ENCODE measurements at places on chromosomes 1 and 21. TPM values are rescaled to one million over a fixed set of nuclear protein-coding genes. Genes with fewer than 3 reads are reported as not detected.

- DNase-seq: no peak
- 0 out of 2 replicates have a peak, but pooled peaks cover 3% of the 10 kb centered on the region for H3K27me3 ChIP-seq
- no peak overlapping the region for H3K4me3 ChIP-seq
- H3K4me1 ChIP-seq: no peaks in the 10 kb centered on the region
Observed at GRCh38 chr1:11357276-11357675, 84.3 kb downstream of the UBIAD1 start.

UBE2U gene
- total RNA-seq: not detected

POGZ gene
- 80.6 TPM for total RNA-seq

DNA sequence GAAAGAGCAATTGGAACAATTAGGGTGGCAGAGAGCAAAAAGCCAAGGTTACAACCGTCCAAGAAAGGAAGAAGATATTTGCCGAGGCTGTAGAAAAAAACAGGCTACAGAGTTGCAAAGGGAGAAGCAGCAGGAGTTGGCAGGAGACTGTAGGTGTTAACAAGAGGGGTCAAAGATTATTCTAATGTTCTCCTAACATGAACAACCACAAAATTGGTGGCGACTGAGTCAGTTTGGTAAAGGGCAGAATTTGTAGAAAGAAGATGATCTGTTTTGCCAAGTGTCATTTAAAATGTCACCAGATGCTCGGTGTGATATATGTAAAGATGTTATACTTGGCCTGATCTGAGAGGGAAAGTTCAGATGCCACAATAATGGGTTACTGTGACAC, 401 bp upstream of the PRUNE1 start:
- peak overlapping the region; percentile 94 for H3K4me3 ChIP-seq
- peaks cover 40% of the 10 kb centered on the region for H3K4me1 ChIP-seq
- no peaks in the 10 kb centered on the region for H3K36me3 ChIP-seq
- H3K27me3 ChIP-seq: no peaks in the 10 kb centered on the region
- no peak for DNase-seq

DNA sequence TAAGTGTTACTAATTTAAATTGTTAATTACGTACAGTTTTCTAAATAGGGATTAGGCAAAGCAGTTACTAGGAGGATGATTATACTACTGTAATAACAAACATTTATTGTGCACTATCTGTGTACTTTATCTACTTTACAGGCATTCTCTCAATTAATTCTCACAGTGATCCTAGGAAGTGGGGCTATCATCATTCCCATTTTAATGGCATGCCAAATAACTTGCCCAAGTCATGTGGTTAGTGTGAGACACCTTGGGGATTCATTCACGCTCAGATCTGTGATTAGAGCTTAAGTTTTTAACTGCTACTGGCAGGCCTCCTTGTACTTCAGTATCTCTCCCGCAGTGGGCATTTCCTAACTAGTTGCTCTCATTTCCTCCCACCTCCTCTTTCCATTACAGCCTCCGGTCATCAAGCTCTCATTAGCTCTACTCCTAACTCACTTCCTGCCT, 11.5 kb downstream of the PHLDA3 start:
- H3K27me3 ChIP-seq: no peaks in the 10 kb centered on the region
- H3K4me1 ChIP-seq: peaks cover 33% of the 10 kb centered on the region
- no peak overlapping the region for H3K4me3 ChIP-seq
- H3K36me3 ChIP-seq: no peaks in the 10 kb centered on the region

DNA sequence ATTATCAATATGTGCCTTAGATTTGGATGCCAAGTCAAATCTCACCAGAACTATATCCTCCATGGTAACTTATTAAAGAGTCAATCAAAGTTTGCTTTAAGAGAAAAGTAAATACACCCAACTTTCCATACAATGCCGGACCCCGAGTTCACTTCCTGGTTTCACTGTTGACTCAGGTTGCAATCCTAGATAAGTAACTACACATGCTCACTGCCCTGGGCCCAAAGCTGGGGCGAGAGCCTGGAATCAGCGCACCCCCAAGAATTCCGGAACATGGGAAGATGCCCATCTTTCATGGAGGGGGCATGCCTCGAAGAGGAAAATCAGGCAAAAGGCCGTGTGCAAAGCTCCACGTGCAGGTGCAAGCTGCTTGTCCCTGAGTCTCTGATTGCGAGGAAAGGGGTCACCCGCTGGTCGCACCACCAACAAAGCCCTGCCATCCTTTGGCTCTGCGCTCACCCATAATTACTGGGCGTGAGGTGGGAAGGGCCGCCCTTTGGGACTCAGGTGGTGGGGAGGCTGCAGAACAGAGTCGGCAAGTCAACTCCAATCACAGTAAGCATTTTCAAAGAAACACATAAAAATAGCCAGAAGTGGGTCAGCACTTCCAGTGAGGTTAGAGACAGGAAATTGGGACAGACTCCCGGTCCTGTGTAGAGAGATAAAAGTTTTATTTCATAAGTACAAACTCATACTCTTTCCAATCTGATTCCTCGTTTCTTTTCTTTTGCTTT, 167.7 kb downstream of the TOMM20 start:
- no peak for DNase-seq
- H3K4me3 ChIP-seq: no peak overlapping the region
- H3K4me1 ChIP-seq: peaks cover 25% of the 10 kb centered on the region
- H3K27ac ChIP-seq: no peak overlapping the region
- no peaks in the 10 kb centered on the region for H3K36me3 ChIP-seq
- H3K27me3 ChIP-seq: no peaks in the 10 kb centered on the region

- no peaks in the 10 kb centered on the region for H3K4me1 ChIP-seq
- no peak overlapping the region for H3K4me3 ChIP-seq
- H3K27me3 ChIP-seq: peaks cover 6% of the 10 kb centered on the region
- no peaks in the 10 kb centered on the region for H3K36me3 ChIP-seq
- no peak for DNase-seq
Observed at GRCh38 chr1:152190589-152190988, 31.6 kb upstream of the RPTN start.

DNA sequence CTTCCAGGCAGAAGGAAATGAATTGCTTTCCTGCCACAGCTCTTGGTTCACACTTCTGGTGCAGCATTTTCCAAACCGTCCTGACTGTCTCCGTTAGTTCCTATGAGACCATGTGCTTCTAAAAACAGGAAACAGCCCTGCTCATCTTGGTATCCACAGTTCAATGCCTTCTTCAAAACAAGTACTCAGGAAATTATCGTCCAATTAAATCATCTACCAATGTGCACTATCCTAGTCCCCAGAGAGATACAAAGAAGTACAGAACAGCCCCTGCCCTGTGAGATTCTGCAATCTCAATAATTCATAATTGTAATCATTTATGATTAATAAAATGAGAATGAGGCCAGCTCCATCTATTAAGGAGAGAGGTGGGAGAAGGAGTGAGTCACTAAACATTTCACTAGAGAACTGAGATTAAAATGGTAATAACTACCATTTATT, 11.2 kb downstream of the CLEC20A start:
- no peak overlapping the region for H3K27ac ChIP-seq
- H3K4me3 ChIP-seq: no peak overlapping the region
- no peaks in the 10 kb centered on the region for H3K27me3 ChIP-seq

SFN gene
- 245 TPM for total RNA-seq

RGS1 gene
- not detected for total RNA-seq

DNA sequence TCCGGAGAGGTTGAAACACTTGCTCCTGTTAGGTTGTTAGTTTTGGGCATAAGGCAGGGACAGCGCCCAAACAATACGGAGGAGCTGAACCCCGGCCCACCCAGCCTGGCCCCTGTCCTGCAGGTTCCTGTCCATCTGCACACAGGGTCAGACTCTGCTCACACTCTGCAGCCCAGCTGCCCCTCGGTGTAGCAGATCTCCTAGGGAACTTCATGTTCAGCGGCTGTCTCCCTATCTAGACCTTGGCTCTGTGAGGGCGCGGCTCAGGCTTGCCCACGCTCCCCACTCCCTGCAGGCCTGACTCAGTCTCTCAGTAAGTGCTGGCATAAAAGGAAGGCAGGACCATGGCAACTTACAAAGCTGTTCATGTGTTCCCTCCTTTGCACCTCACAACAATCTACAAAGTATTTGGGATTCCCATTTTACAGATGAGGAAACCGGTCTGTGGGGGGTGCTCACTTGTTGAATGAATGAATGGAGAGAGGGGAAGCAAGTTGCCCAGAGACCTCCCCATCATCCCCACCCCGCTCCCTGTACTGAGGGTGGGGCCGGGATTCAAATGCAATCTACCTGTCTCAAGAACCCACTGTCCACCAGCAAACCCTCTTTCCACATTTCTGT, 26.2 kb downstream of the ACOT11 start:
- H3K4me3 ChIP-seq: no peak overlapping the region
- no peak for DNase-seq
- H3K27me3 ChIP-seq: no peaks in the 10 kb centered on the region
- no peaks in the 10 kb centered on the region for H3K36me3 ChIP-seq
- no peak overlapping the region for H3K27ac ChIP-seq

CR2 gene
- 4.0 TPM for total RNA-seq

- no peak overlapping the region for H3K4me3 ChIP-seq
- H3K36me3 ChIP-seq: no peaks in the 10 kb centered on the region
- DNase-seq: no peak
- H3K4me1 ChIP-seq: peaks cover 17% of the 10 kb centered on the region
Observed at GRCh38 chr1:44723496-44724295, 7.3 kb downstream of the RNU5D-1 start.

HHAT gene
- total RNA-seq: 2.7 TPM

CA6 gene
- total RNA-seq: not detected

GRCh38 chr1:11462224-11462923, 16.6 kb upstream of the DISP3 start:
- DNase-seq: no peak
- H3K36me3 ChIP-seq: no peaks in the 10 kb centered on the region
- H3K27me3 ChIP-seq: peaks cover 54% of the 10 kb centered on the region
- no peak overlapping the region for H3K4me3 ChIP-seq

- no peak overlapping the region for H3K4me3 ChIP-seq
- no peaks in the 10 kb centered on the region for H3K36me3 ChIP-seq
- DNase-seq: no peak
Observed at GRCh38 chr1:39721664-39722063, 17.0 kb upstream of the PPIE start.

DNA sequence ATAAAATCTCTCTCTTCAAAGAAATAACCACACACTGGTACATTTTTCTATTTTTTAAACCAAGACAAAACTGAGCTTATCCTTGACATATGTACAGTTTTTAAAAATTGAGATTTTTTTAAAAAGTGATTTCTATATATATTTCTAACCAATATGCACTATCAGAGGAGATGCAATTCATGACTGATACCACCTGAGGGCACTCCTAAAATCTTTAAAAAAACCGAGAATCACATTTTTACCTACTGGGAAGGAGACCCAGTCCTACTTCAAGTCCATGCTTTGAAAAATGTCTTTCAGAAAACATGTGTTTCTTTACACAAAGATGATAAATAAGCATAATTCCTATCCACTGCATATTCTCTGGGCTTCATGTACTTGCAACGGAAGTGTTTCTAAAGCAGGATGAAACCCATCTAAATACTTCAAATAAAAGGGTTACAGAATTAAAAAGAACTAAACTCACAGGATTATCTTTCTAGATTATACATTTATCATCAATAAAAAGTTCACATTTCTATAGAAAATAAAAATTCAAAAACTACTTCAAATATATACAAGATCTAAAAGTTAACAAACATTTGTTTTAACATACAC, 98.6 kb downstream of the ENAH start:
- H3K27me3 ChIP-seq: no peaks in the 10 kb centered on the region
- H3K36me3 ChIP-seq: no peaks in the 10 kb centered on the region
- H3K4me3 ChIP-seq: no peak overlapping the region
- H3K27ac ChIP-seq: no peak overlapping the region

GRCh38 chr1:91752324-91752723, 133.6 kb downstream of the TGFBR3 start:
- no peak overlapping the region for H3K4me3 ChIP-seq
- no peaks in the 10 kb centered on the region for H3K27me3 ChIP-seq
- DNase-seq: no peak
- no peak overlapping the region for H3K27ac ChIP-seq

OR2T4 gene
- not detected for total RNA-seq

- no peaks in the 10 kb centered on the region for H3K36me3 ChIP-seq
- peak overlapping the region; percentile 28 for H3K4me3 ChIP-seq
- H3K27me3 ChIP-seq: peaks cover 16% of the 10 kb centered on the region
- DNase-seq: peak; percentile 75
Observed at GRCh38 chr1:41432481-41433280, 51.8 kb downstream of the EDN2 start.

DNA sequence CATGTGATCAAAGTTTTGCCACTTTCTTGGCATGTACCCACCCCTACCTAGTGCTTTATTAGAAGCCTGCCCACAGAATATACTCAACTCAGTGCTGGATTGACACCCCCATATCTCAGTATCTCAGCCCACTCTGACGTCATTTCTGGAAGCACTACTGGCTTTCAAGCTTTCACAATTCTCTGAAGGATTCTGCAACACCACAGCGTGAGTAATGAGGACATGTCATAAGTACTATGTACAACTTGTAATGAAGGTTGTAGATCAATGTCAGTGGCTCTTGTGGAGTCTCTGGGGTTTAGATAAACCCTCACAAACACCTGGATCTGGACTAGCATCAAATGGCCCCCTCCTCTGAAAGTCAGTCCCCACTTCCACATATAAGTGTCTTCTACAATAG, 57.2 kb downstream of the TNFSF4 start:
- no peak for DNase-seq
- no peak overlapping the region for H3K27ac ChIP-seq
- H3K27me3 ChIP-seq: no peaks in the 10 kb centered on the region
- H3K4me3 ChIP-seq: no peak overlapping the region
- no peaks in the 10 kb centered on the region for H3K4me1 ChIP-seq

DNA sequence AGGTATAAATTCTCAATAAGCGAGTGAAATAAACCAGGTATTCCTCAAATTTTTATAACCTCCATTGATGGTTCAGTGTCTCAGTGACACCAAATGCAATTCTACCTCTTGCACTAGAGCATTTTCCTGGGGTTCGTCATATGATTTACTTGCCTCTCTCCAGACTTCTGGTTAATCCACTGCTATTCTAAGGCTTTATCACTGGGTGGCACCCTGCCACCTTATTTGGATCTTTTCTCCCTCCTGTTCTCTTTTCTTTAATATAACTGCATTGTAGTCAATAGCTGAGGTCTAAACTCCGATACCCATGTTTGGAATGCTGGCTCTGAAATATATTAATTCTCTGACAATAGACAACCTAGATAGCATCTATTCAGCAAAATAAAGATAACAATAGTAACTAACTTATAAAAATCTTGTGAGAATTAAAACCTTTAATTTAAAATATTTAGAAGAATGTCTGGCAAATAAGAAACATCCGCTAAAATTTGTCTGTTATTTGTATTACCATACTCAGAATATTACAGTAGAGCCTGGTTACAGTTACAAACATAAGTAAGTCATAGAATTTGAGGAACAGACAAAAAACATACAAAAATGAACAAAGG, 436.4 kb downstream of the PLA2G4A start:
- peak; percentile 50 for DNase-seq
- H3K4me3 ChIP-seq: no peak overlapping the region
- no peaks in the 10 kb centered on the region for H3K27me3 ChIP-seq
- no peaks in the 10 kb centered on the region for H3K36me3 ChIP-seq
- H3K4me1 ChIP-seq: peaks cover 8% of the 10 kb centered on the region
- no peak overlapping the region for H3K27ac ChIP-seq

EXTL2 gene
- total RNA-seq: 21.1 TPM

GRCh38 chr1:169731446-169731845, 2.4 kb downstream of the SELE start:
- H3K4me1 ChIP-seq: no peaks in the 10 kb centered on the region
- H3K4me3 ChIP-seq: no peak overlapping the region
- DNase-seq: no peak
- no peaks in the 10 kb centered on the region for H3K36me3 ChIP-seq
- H3K27me3 ChIP-seq: no peaks in the 10 kb centered on the region
